ENCODE measurements at places on chromosomes 2 and 18.
A peak's percentile ranks its signal among the peaks of the same experiment; 100 is the strongest.

- no peak for DNase-seq
Measured at GRCh38 chr2:233832869-233833311, 21.4 kb downstream of the HJURP start.

- DNase-seq, result no peak
Measured at GRCh38 chr2:46003903-46004473, 293.2 kb upstream of the EPAS1 start.

- no peak for DNase-seq
Measured at GRCh38 chr2:184294831-184295230, 303.5 kb upstream of the ZNF804A start.

DNA sequence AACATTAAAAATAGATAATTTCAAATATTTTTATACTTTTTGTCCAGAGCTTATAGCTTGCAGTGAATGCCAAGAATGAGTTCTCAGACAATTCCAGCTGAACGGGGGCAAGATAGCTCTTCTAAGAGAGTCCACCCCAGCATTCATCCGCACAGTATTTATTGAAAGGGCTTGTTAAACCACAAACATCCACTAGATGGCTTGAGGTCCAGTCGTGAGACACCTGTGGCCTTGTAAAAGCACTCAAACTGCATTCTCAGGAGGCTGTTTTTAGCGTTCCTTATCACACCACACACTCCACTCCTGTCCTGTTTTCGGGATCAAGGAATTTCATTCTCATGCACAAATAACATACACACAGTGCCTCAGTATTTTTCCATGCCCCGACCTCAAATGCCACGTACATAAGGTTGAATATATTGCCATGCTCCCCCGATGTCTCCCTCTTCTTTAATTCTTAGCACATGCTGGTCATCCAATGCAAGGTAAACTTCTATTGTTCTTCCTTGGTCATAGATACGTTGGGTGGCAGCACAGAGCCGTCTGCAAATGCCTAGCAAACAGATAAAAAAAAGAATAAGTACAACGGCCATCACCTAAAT lies 47.4 kb downstream of the DNAJC10 start:
- no peak for DNase-seq

DNA sequence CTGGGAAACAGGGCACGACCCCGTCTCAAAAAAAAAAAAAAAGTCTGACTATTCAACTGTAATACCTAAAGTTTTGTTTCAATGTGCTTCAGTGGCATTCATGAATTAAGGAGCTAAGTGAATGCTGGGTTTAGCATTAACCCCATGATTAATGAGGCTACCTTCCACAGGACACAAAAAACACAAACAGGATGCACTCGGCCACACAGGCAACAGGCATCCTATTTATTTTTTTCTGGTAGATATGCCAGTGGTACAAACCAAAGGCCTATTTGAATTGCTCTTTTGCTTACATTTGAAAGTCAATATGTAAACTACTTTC lies 48.3 kb downstream of the CDH2 start:
- no peak for DNase-seq

DNA sequence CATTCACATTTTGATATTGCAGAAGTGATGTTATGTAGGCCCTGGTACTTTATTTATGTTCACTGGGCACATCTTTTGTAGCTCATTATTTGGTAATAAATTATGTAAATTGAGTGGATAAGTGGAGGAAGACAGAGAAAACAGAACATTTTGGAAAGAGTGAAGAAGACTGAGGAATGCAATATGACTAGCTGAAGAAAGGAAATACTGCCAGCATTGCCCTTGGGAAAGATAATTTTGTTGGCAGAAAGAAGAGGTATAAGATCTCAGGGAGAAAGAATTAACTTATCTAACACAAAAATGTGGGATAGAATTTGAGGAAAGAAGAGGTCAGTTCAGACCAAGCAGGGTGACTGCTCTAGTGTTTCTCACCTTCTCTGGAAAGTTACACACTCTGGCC lies 118.8 kb downstream of the TTC27 start:
- DNase-seq, result no peak

DNA sequence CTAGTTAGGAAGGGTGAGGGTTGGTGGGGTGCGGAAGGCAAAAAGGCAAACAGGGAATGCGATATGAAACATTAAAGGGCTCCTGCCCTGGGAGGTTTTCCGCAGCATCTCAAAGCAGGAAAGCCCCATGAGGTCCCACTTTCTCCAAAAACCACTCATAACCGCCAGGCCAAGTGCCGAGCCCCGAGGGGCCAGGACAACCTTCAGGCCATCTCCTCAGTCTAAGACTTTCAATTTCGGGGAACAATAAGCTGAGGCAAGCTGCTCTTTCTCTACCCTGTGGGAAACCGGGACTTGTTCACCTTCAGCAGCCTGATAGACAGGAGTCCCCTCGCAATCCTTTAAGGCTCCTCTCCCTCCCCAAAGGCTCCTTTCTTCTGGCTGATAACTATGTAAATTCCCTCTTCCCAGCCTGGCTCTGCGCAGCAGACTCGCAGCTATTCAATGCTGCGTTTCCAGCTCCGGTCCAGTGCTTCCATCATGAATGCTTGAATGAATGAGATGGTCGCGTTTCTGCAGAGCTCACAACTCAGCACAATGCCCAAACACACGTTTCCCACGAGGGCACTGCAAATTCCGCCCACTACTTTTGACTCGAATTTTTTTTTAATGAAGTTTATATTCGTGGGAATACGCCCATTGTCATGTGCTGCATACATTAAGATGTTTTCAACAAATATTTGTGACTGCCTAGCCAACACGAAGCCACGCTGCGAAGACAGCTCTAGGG lies 1.4 kb downstream of the LAMA1 start:
- no peak for DNase-seq

GRCh38 chr18:22608847-22609246 lies 191.1 kb upstream of the CTAGE1 start:
- DNase-seq, result no peak

DNA sequence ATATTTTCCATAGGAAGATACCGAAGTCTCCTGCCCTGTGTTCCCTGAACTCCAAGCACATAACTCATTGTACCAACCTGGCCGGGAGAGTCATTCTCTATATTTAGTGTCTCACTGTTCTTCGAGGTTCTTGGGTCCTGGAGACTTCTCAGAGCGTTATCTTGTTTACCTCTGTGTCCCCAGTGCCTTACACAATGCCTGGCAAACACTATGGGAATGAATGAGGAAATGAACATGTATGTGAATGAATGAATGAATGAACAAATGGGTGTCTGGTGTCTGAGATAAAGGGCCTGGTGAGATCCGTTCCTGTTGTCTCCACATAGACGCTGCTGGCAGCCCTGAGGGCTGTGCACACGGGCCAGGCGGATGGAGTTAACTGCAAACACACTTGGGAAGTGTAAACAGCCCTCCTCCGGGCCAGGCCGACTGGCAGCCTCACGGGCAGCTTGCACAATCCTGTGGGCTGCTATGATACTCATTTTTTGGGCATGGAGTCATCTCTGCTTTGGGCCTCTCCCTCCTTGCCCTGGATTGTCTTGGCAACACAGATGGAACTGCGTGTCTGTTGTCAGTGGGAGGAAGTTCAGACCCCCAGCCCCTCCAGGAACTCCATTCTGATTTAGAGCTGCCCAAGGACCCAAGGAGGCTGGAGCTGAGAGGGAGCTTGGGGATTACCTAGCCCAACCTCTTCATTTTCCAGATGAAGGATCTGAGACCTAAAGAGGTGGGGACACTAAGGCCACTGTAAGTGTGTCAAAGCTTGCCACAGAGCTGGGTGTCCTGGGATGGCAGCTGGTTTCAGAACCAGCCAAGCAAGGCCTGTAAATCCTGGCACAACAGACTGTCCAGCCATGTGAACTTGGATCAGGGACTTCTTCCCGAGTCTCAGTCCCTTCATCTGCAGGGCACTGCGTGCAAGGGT lies 124.4 kb downstream of the INHBB start:
- peak; percentile 53 for DNase-seq

DNA sequence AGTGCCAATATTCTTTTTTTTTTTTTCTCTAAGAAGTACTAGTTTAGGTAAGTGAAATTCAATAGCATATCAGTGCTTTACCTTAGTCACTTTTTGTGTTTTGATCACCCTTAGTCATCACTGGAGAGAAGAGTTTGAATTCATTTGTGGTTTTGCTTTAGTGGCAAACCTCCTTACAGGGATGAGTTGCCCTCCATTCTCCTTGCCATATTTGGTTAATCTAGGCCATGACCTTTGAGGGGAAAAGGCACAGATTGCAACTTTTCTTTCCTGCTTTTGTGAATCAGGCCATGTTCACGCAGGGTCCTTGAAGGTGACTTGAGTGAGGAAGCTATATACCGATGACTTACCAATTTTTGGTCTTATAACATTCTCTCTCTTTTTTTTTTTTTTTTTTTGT lies 34.4 kb downstream of the PLEKHA3 start:
- no peak for DNase-seq

DNA sequence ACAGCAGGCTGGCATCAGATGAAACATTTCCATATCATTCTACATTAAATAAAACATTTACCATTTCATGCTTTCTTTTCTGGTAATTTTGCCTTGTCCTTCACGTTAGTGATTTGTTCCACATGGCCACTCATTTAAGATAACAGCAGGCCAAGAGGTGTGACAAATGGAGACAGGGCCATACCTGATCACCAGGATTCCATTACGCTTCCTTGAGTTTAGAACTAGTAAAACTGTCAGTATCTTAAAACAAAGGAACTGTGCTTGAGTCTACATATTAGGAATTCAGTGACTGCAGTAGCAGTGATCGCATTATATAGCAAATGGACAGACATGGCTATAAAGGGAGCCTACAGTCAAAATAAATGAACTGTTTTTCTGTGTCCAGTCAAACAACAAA lies 155.1 kb upstream of the FSHR start:
- no peak for DNase-seq

GRCh38 chr2:45860136-45861121 lies 209.0 kb downstream of the PRKCE start:
- no peak for DNase-seq

DNA sequence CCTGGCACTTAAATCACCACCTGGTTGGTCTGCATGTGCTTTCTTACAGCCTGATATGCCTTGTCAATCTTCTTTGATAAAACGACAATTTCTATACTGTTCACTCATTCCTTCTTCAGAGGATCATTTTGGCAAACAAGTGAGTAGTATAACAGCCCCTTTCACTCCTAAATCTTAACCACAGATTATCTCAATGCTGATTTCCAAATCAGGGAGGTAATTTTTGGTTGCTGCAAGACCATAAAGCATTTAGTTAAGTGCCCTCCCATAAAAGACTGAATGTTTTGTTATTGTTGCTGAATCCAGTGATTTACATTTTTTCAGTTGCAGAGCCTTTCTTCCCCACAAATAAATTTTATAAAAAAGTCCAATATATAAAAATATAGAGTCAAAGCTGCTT lies 129.2 kb upstream of the CYP26B1 start:
- no peak for DNase-seq

DNA sequence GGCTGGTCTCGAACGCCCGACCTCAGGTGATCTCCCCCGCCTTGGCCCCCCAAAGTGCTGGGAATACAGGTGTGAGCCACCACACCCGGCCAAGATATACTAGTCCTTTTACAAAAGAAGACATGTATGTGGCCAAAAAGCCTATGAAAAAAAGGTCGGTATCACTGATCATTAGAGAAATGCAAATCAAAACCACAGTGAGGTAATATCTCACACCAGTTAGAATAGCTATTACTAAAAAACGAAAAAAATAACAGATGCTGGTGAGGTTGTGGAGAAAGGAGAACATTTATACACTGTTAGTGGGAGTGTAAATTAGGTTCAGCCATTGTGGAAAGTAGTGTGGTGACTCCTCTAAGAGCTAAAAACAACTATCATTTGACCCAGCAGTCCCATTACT lies 26.4 kb downstream of the KLHL23 start:
- DNase-seq, result no peak

- no peak for DNase-seq
Measured at GRCh38 chr2:205762881-205763280, 80.6 kb downstream of the NRP2 start.

- DNase-seq, result no peak
Measured at GRCh38 chr2:192559587-192559986, 364.9 kb upstream of the TMEFF2 start.

GRCh38 chr18:79903071-79903635 lies 48.3 kb downstream of the SLC66A2 start:
- no peak for DNase-seq
